ENCODE measurements at places on chromosomes 11 and 22.

- DNase-seq, result no peak
Measured at GRCh38 chr11:24298146-24298545, 198.7 kb upstream of the LUZP2 start.

DNA sequence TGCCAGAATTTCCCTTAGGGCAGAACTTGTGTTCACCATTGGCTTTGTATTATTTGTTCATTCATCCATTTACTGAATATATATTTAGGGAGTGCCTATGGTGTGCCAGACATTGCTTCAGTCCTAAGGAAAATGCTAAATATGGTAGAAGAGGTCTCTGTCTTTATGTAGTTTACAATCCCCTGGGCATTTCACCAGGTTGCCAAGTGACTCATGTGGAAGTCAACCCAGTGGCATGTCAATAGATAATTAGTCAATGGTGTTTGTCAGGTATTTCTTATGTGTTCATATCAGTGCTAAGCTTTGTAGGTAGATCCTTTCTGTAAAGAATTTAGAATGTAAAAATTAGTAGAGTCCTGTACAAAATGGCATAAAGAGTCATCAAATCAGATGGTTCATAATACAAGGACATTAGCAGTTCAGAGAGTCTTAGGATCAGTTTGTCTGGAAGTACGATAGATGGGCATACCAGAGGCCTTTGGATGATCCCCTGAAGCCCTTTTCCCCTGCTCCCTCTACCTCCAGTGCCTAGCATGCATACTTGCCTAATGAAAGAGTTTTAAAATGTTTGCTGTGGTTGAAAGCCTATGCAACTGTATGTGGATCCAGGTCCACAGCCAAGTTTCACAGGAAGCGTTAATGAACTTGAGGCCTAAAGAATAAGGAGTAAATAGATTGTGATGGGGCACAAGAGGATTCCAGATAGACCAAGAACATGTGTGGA, 58.5 kb upstream of the SESN3 start:
- DNase-seq, result no peak

- no peak for DNase-seq
Measured at GRCh38 chr22:50174382-50175190, 4.1 kb downstream of the PANX2 start.

DNA sequence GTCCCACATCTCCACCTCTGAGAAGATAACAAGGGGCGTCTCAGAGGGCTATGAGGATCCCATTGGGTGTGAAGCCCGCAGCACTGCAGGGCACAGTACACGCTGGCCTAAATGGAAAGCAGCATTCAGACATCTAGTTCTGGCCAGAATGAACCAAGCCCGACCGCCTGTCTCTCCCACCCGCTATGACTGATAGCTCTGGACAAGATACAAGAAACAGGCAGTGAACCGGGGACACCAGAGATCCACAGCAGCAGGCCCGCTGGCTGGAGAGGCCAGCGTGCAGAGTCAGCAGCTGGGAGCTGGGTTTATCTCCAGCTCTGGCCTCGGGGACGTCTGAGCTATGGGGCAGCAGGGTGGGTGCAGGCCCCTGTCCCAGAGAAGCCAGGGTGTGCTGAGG, 9.6 kb downstream of the CERK start:
- no peak for DNase-seq

DNA sequence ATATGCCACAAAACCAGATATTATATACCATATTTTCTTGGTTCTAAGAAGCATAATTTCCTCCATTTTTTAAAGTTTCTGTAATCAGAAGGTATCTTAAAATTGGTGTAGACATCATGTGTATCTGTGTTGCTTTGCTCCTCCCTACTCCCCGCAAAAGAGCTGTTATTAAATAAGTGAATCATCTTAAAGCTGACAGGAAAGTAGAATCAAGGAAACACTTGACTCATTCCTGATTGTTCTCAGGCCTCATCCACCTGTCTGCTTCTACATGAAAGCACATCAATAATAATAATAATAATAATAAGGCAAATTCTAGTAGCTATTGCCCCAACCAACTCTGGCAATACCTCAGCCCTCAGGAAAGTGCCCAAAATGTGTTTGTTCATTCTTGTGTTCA, 26.2 kb upstream of the GUCY1A2 start:
- no peak for DNase-seq

DNA sequence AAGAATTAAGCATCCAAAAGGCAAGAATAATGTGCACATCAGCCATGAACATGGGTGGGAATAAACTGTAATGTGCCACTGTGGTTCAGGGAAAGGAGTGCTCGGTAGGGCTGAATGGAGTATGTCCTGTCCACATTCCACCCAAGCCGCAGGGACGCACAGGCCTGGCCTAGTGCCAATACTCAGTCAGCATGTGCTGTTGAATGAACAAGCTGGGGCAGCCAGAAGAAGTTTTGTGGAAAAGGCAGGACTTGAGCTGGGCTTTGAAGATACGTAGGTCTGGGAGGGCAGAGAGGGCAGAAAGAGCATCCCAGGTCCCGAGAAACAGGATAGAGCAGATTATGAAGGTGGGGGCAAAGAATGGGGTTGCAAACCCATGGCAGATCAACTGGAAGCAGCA, 60.0 kb upstream of the PLET1 start:
- no peak for DNase-seq

- no peak for DNase-seq
Measured at GRCh38 chr22:42327462-42328129, 57.1 kb upstream of the TCF20 start.

DNA sequence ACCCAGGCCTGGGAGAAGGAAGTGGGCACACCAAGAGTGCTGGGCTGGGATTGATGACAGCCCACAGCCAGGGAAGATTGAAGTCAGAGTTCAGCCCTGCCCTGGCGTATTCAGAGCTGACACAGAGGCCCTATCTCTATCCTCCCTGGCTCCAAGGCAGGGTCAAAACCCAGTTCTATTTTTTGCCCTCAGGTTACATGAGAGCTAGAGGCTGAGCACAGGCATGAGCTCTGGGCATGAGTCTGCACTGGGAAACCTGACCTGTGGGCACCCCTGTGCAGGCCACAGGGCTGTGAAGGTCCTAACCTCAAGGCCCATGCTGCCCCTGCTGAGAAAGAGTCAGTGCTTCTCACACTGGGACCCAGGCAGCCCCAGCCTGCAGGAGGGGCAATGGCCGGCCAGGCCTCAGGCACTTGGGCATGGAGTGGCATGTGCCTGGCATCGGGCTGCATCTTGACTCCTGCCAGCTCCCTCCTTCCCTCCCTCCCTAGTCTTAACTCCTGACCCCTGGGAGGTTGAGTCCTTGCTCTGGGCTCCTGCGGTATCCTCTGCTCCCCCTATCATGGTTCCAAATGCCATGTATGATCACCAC, 5.4 kb downstream of the SLC35E4 start:
- DNase-seq, result no peak
